Tibial nerve (tissue), 4 donors: ENCODE measurements at places on chromosomes 1 and 21. TPM values are rescaled to one million over a fixed set of nuclear protein-coding genes. Genes with fewer than 3 reads are reported as not detected.

The FLAD1 gene
- total RNA-seq, result 33.6 TPM

The ATF6 gene
- 26.1 TPM for total RNA-seq

The S100A14 gene
- not detected for total RNA-seq

The TYW3 gene
- total RNA-seq, result 14.6 TPM

The CFHR5 gene
- not detected for total RNA-seq

The NUAK2 gene
- 1.9 TPM for total RNA-seq

The MFSD2A gene
- 6.0 TPM for total RNA-seq

DNA sequence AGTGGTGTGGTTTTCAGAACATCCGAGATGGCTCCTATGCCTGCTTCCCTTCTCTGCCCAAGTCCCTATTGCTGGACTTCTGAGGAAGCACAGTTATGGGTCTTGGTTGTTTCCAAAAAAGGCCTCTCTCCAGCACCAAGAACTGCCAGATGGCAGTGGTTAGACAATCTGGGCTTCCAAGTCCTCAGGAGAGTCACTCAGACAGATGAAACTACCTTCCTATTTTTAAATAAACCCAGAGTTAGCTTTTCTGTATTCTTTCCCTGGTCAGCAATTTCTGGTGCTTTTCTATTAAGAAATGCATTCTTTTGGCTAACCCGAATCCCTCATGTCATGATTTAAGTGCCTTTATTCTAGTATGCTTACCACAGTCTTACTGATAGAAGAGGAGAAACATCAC, 245.9 kb downstream of the PRDM2 start:
- no peak for DNase-seq
- no peak overlapping the region for H3K4me3 ChIP-seq
- no peaks in the 10 kb centered on the region for H3K4me1 ChIP-seq
- no peaks in the 10 kb centered on the region for H3K36me3 ChIP-seq
- no peaks in the 10 kb centered on the region for H3K27me3 ChIP-seq

DNA sequence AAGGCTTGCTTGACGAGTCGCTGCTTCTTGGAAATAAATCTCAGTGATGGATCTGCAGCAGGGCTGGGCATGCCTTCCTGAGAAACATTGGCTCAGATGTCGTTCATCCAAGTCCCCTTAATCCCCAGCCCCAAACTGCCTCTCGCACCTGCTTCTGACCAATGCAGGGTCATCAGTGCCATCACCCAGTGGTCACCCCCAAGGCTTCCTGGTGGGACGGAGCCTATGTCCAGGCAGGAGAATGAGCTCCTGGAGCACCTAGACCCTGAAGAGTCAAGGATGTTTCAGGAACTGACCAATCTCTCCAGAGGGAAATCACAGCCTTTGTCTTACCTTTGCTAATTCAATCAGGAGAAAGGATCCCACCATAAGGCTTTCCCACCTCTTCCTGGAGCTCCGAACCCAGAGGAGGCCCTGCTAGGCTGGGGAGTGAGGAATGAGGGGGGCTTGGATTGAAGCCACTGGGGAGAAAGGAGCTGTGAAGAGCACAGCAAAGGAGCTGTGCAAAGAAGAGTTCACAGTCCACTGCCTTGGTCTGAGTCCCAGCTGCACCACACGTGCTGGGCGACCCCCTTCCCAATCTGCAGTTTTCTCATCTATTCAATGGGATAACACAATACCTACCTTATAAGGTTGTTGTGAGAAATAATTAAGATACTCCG, 416.1 kb downstream of the NPHP4 start:
- DNase-seq, result no peak
- H3K4me3 ChIP-seq, result no peak overlapping the region
- no peaks in the 10 kb centered on the region for H3K36me3 ChIP-seq
- no peak overlapping the region for H3K27ac ChIP-seq

DNA sequence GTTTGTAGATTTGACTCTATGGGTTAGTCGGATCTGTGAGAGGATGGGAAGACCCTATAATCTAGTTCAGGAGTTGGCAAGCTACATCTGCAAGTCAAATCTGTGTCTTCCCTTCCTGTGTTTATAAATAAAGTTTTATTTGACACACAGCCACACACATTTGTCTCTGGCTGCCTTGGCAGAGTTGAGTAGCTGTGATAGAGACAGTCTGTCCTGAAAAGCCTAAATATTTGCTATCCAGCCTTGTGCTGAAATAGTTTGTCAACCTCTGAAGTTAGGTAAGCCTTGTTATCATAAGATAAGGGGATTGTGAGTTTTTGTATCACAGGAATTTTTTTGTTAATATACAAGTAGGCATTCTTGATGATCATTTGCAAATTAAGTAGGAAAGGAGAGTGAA, 136.8 kb downstream of the NOS1AP start:
- no peak overlapping the region for H3K4me3 ChIP-seq
- no peaks in the 10 kb centered on the region for H3K27me3 ChIP-seq
- DNase-seq, result no peak
- H3K36me3 ChIP-seq, result no peaks in the 10 kb centered on the region

DNA sequence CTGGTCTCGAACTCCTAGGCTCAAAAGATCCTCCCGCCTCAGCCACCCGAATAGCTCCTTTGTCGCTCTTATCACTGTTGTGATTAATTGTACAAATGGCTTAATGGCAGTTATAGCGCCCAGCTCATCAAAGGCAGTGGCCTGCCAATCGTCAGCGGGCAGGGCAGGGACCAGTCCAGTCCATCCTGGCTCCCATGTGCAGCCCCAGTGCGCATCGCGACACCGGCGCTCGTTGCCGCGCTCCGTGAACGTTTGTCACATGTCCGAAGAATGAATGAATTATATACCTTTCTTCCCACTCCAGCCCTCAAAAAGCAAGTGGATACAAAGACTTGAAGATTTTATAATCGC, 18.4 kb downstream of the MTX1 start:
- H3K27me3 ChIP-seq, result no peaks in the 10 kb centered on the region
- no peak for DNase-seq
- H3K36me3 ChIP-seq, result no peaks in the 10 kb centered on the region
- H3K4me3 ChIP-seq, result peak overlapping the region; percentile 68
- peaks cover 15% of the 10 kb centered on the region for H3K4me1 ChIP-seq
- peak overlapping the region; percentile 79 for H3K27ac ChIP-seq

- no peaks in the 10 kb centered on the region for H3K36me3 ChIP-seq
- DNase-seq, result no peak
- H3K27ac ChIP-seq, result peak overlapping the region; percentile 80
- H3K27me3 ChIP-seq, result no peaks in the 10 kb centered on the region
- H3K4me1 ChIP-seq, result peaks cover 3% of the 10 kb centered on the region
Measured at GRCh38 chr1:30787856-30788495, 30.4 kb upstream of the LAPTM5 start.

GRCh38 chr1:5934058-5934884, 58.0 kb downstream of the NPHP4 start:
- H3K4me3 ChIP-seq, result no peak overlapping the region
- no peaks in the 10 kb centered on the region for H3K4me1 ChIP-seq
- no peak overlapping the region for H3K27ac ChIP-seq
- no peaks in the 10 kb centered on the region for H3K36me3 ChIP-seq

- H3K4me3 ChIP-seq, result no peak overlapping the region
- H3K36me3 ChIP-seq, result no peaks in the 10 kb centered on the region
- no peaks in the 10 kb centered on the region for H3K27me3 ChIP-seq
- H3K4me1 ChIP-seq, result no peaks in the 10 kb centered on the region
Measured at GRCh38 chr1:197838836-197839235, 63.6 kb upstream of the DENND1B start.

GRCh38 chr1:26359981-26360806, 6.3 kb upstream of the CRYBG2 start:
- peaks cover 2% of the 10 kb centered on the region for H3K27me3 ChIP-seq
- peak overlapping the region; percentile 16 for H3K4me3 ChIP-seq
- DNase-seq, result no peak
- no peak overlapping the region for H3K27ac ChIP-seq

DNA sequence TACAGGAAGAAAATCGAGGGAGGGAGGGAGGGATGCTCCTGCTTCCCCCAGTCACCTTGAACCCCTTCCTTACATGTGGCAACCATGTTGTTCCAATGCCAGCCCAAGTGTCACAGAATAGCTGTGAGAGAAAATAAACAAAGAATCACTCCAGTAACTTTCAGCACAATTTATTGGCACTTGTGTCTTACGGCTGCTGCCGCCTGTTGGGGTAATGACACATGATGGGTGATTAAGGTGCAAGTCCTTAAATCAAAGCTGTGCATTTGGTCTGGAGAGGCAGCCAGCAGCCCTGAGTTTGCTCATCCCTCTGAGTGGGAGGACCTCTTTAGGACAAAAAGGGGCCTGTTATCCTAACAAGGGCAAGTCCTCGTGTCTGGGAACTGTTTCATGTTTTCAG, 377.7 kb downstream of the PCP4 start:
- H3K27ac ChIP-seq, result no peak overlapping the region
- H3K4me3 ChIP-seq, result no peak overlapping the region
- DNase-seq, result no peak
- no peaks in the 10 kb centered on the region for H3K27me3 ChIP-seq
- no peaks in the 10 kb centered on the region for H3K36me3 ChIP-seq

- H3K4me3 ChIP-seq, result no peak overlapping the region
- no peak for DNase-seq
- no peaks in the 10 kb centered on the region for H3K4me1 ChIP-seq
- H3K27ac ChIP-seq, result no peak overlapping the region
Measured at GRCh38 chr1:114524944-114525343, 13.9 kb upstream of the TRIM33 start.

DNA sequence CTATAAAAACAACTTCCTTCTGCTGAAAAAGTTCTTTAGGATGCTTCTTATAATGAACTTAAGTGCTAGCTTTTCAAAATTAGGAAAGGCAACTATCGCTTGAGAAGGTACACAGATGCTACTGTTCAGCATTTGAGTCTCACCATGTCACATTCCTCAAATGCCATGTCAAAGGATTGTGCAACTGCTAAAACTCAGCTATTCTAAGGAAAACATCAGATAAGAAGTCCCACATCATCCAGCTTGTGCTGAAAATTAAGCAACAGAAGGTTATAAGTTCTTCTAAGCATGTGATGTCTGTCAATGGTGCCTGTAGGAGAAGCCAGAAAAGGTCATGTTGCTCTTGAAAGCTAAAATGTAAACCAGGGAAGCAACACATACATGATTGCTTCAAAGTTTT, 36.5 kb downstream of the MCOLN2 start:
- no peaks in the 10 kb centered on the region for H3K4me1 ChIP-seq
- H3K27ac ChIP-seq, result no peak overlapping the region
- H3K4me3 ChIP-seq, result no peak overlapping the region
- no peaks in the 10 kb centered on the region for H3K36me3 ChIP-seq

GRCh38 chr1:188888386-188888785, 1589.3 kb downstream of the BRINP3 start:
- no peaks in the 10 kb centered on the region for H3K27me3 ChIP-seq
- no peak overlapping the region for H3K27ac ChIP-seq
- no peaks in the 10 kb centered on the region for H3K4me1 ChIP-seq
- H3K4me3 ChIP-seq, result no peak overlapping the region

DNA sequence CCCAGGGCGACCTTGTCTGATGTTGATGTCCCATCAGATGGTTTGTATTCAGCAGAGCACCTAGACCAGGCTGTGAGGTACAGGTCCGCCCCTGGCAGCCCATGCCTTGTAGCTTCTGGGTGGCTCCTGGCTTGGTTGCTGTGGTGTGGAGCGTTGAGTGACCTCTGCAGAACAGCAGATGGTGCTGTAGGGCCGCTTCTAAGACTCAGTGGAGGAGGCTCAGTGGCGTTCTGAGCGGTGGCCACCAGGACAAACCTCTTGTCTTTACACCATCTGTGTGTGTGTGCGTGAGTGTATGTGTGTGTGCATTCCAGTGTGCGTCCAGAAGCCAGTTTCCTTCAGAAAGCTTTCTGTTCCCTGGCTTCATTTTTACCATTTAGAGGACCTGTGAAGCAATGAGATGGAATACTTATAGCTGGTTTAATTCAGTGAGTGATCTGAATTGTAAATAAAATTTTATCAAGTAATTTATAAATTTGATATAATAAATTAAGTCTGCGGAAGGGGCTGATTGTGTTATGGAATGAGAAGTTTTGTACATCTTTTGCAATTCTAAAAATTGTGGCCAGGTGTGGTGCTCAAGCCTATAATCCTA, 66.1 kb downstream of the ADARB1 start:
- peak; percentile 59 for DNase-seq
- no peak overlapping the region for H3K4me3 ChIP-seq
- no peaks in the 10 kb centered on the region for H3K4me1 ChIP-seq
- H3K27ac ChIP-seq, result no peak overlapping the region

- H3K4me3 ChIP-seq, result no peak overlapping the region
- DNase-seq, result no peak
- H3K36me3 ChIP-seq, result no peaks in the 10 kb centered on the region
- no peak overlapping the region for H3K27ac ChIP-seq
Measured at GRCh38 chr1:223455470-223455869, 62.3 kb downstream of the CCDC185 start.

- H3K4me3 ChIP-seq, result no peak overlapping the region
- DNase-seq, result no peak
- no peaks in the 10 kb centered on the region for H3K27me3 ChIP-seq
- H3K36me3 ChIP-seq, result peaks cover 88% of the 10 kb centered on the region
- no peak overlapping the region for H3K27ac ChIP-seq
Measured at GRCh38 chr1:246860401-246860800, 71.3 kb downstream of the AHCTF1 start.

- no peak overlapping the region for H3K27ac ChIP-seq
- H3K4me3 ChIP-seq, result no peak overlapping the region
- no peaks in the 10 kb centered on the region for H3K27me3 ChIP-seq
- no peak for DNase-seq
Measured at GRCh38 chr1:25484533-25484932, 53.8 kb downstream of the MACO1 start.

- no peaks in the 10 kb centered on the region for H3K36me3 ChIP-seq
- no peak for DNase-seq
- no peak overlapping the region for H3K27ac ChIP-seq
Measured at GRCh38 chr1:44138239-44138638, 3.2 kb downstream of the KLF18 start.

GRCh38 chr1:116417678-116418077, 44.6 kb downstream of the ATP1A1 start:
- DNase-seq, result no peak
- no peak overlapping the region for H3K27ac ChIP-seq
- no peaks in the 10 kb centered on the region for H3K36me3 ChIP-seq
- peaks cover 15% of the 10 kb centered on the region for H3K4me1 ChIP-seq
- H3K27me3 ChIP-seq, result no peaks in the 10 kb centered on the region

GRCh38 chr21:20341431-20341830, 656.8 kb upstream of the NCAM2 start:
- H3K36me3 ChIP-seq, result no peaks in the 10 kb centered on the region
- no peaks in the 10 kb centered on the region for H3K27me3 ChIP-seq
- no peak overlapping the region for H3K4me3 ChIP-seq
- no peaks in the 10 kb centered on the region for H3K4me1 ChIP-seq
- no peak overlapping the region for H3K27ac ChIP-seq

DNA sequence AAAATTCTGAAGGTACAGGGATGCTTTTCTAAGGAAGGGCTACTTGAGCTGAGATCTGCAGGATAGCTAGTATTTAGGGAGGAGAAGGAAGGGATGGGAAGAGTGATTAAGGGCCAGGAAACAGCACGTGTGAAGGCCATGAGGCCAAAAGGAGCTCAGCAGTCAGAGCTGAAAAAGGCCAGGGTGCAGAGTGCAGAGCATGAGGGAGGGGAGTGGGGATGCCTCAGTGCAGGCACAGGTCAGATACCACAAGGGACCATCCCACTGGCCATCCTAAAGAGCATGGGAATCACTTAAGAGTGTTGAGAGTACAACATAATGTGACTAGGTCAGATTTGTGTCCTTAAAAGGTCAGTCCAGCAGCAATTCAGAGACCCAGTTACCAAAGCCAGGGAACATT, 16.0 kb downstream of the LRRN2 start:
- no peak overlapping the region for H3K27ac ChIP-seq
- peaks cover 4% of the 10 kb centered on the region for H3K4me1 ChIP-seq
- no peaks in the 10 kb centered on the region for H3K27me3 ChIP-seq
- no peaks in the 10 kb centered on the region for H3K36me3 ChIP-seq

- H3K4me1 ChIP-seq, result no peaks in the 10 kb centered on the region
- no peak for DNase-seq
- no peaks in the 10 kb centered on the region for H3K27me3 ChIP-seq
- H3K36me3 ChIP-seq, result no peaks in the 10 kb centered on the region
Measured at GRCh38 chr21:31928656-31929055, 55.8 kb downstream of the HUNK start.

- no peaks in the 10 kb centered on the region for H3K27me3 ChIP-seq
- DNase-seq, result no peak
- H3K4me1 ChIP-seq, result no peaks in the 10 kb centered on the region
Measured at GRCh38 chr1:75233302-75233929, 99.2 kb downstream of the LHX8 start.
